Activated CD4-positive, CD25-positive, alpha-beta regulatory T cell (primary cell): ENCODE measurements at places on chromosomes 5 and 9.

- DNase-seq: no peak
Measured at GRCh38 chr9:12753931-12754330, 20.9 kb upstream of the LURAP1L start.

DNA sequence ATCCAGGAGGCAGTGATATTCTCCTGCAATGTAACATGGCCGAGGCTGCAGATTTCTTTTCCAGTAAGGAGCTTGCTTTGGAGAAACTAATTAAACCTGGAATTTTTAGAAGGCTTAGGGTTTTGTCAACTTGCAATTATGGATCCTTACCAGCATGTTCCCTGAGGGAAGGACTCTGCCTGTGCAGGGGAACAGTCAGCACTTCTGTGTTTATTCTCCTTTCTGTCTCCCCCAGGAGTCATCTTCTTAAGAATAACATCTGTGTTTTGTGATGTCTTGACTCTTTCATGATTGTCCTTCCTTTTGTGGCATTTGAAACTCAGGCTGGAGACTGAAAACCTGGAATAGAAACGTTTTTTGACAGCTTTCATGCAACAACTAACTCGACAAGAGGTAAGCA lies 80.5 kb upstream of the TNFSF8 start:
- no peak for DNase-seq

DNA sequence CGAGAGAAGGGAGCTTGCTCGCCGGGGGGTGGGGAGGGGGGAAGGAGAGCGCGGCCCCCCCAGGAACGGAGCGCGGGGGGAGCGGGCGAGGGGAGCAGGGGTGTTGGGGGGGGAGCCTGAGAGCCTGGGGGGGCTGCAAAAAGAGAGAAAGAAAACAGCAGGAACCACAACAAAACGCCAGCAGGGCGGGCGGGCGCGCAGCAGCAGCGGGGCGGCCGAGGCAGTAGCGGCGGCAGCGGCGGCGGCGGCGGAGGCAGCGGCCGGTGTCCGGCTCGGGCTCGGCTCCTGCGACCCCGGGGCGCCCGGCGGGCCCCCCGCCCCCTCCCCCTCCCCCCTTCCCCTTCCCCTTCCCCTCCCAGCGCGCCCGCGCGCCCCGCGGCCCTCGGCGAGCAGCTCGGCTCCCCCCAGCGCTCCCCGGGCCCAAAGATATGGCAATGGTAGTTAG lies 1.6 kb downstream of the NR2F1 start:
- DNase-seq: no peak

GRCh38 chr9:15856591-15856990 lies 303.7 kb downstream of the CCDC171 start:
- DNase-seq: no peak

GRCh38 chr5:56669534-56670483 lies 145.5 kb upstream of the MAP3K1 start:
- DNase-seq: peak; percentile 6

GRCh38 chr5:149979896-149980295 lies 19.3 kb downstream of the SLC26A2 start:
- no peak for DNase-seq

- no peak for DNase-seq
Measured at GRCh38 chr5:109522404-109522803, 112.6 kb upstream of the PJA2 start.

DNA sequence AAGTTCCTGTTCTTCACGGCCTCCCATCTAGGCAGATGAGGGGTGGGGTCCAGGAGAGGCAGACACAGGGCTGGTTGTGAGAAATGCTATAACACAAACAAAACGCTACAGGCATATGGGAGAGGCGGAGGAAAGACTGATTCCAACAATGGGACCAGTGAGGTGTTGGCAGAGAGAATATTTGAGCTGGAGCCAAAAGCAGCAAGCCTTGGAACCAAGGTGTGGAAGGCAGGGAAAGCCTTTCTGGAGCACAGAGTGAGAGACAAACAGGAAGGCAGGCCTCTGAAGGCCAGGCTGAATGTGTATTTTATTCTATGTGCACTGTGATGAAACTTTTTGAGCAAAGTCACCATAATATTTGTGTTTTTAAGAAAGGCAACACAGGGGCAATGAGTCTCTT lies 2.9 kb downstream of the ATPSCKMT start:
- no peak for DNase-seq

GRCh38 chr5:126104951-126105350 lies 318.3 kb upstream of the GRAMD2B start:
- DNase-seq: no peak

- no peak for DNase-seq
Measured at GRCh38 chr9:109830545-109830944, 50.5 kb downstream of the PALM2AKAP2 start.

DNA sequence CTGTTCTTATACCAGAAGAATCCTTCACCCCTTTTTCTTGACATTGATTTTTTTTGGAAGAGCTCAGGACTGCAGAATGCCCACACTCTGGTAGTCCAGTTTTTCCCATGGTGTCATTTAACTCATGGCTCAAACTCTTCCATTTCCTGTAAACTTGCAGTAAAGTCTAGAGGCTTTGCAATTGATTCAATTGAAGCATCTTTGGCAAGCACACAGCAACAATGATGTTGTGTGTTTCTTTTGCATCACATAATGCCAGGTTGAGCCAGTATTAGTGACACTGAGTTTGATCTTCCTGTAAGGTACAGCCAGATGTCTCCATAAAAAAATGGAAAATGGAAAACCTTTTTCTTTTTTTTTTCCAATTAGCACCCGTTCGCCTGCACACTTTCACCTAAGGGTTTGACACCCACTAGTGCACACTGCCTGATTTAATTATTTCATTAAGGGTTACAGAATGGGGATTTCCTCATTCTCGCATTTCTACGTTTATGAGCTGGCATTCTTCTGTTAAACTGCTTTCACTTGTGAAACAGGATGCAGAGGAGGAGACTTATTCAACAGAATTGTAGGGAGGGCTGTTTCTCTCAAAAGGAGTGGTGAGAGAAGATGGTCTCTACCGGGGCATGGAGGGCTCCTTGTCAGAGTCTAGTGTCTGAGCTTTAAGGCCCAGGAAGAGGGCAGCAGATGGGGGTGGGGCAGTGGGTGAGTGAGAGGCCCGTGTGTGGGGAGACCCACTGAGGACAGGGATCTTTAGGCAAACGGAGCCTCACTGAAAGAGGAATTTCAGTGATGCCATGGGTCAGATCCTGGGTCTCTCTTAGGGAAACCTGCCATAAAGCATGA lies 2.2 kb upstream of the S1PR3 start:
- DNase-seq: no peak
